NCI-H1092 treated with DMSO at 0.1 percent for 48 hours (cell line): ENCODE measurements at places on chromosomes 11 and 22.

DNA sequence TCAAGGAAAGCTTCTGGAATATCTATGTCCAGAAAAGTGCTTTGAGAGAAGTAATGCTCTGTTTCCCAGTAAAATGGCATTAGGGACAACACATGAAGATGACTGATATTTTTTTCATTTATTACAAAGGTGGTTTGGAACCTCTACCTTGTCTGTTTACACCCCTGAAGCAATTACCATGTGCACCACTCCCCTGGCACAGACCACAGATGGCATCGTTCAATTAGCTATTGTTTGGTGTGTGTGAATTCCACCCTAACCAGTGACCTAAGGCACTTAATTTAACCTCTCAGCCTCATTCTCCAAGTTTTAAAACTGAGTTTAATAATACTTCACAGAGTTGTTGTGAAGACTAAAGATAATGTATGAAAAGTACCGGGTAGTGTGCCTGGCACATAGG lies 127.6 kb upstream of the BMAL1 start:
- DNase-seq = no peak

DNA sequence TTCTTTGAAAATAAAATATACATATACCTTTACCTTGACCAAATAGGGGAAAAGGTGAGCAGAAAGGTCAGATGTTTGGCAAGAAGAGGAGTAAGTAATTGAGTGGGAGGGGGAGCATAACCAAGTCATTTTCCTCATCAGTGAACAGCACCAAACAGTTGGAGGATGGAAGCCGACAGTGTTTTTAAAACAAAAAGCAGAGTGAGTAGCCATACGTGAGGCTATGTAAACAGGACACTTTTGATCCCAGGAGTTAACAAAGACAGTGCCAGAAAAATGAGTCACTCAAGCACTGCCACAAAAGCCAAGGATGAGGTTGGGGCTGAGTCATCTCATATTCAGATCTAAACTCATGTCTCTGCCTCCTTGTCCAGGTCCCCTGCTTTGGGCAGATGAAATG lies 734.7 kb downstream of the KCNA4 start:
- no peak for DNase-seq

DNA sequence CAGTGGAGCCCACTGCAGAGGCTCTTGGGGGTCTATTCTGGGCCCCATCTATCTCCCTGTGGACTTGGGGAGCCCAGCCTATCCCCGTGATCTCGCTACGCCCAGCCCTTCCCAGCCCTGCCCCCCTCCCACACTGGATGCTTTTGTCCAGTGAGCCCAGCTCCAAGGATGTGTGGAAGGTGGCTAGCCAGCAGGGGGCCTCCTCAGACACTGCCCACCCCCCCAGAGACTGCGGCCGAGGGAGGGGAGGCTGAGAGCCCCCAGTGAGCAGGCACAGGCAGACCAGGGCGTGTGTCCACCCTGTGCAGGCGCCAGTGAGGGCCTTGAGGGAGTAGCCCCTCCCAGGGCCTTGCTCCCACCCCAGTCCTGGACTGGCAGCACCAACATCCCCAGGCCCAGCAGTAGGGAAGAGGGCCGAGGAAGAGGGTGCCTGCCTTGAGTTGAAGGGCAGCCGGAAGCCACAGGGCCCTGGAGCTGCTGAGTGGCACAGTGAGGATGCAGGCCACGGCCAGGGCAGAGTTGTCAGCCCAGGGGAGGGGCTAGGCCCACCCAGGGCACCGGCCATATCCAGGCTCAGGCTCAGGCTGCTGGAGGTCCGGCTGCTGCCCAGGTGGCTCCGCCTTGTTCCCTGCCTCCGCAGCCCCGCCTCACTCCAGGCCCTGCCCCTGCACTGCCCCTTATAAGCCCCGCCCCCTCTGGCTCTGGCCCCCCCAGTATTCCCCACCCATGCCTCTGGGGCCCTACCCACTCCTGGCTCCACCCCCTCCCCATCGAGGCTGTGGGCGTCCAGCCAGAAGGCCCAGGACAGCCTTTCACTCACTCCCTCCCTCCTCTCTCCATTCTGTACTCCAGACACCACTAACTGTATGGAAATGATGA lies 28.0 kb downstream of the MOB2 start:
- DNase-seq = no peak

DNA sequence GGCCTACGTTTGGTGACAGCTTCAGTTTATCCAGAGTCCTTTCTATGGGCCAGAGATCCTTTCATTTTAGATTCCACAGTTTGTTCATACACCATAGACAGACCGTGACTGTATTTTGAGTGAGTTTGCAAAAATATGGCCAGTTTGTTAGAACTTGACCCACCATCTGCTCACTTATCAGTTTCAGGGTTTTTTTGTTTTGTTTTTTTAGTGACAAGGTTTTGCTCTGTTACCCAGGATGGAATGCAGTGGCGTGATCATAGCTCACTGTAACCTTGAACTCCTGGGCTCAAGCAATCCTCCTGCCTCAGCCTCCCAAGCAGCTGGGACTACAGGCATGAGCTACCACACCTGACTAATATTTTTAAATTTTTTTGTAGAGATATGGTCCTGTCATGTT lies 9.1 kb upstream of the CKAP5 start:
- no peak for DNase-seq

DNA sequence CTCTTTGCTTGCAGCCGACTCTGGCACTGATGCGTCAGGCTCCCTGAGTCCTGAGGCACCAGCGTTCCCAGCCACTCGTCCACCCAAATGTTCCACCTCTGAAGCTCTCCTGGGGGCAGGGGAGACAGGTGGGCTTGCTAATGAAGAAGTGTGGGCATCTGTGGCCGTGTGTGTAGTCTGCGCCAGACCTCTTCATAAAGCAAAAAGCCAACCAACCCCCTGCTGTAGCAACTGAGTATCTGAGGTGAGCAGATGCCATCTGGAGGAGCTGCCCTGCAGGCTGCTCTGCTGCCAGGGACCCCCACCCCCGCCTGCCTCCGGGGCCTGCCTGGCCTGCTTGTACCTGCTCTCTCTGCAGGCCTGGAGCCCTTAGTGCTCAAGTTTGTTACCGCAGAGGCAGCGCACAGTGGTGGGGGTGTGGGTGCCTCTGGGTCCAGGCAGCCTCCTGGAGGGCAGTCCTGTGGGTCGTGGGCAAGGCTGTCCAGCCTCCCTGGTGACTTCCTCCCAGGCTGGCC lies 272.5 kb downstream of the TBC1D22A start:
- no peak for DNase-seq

DNA sequence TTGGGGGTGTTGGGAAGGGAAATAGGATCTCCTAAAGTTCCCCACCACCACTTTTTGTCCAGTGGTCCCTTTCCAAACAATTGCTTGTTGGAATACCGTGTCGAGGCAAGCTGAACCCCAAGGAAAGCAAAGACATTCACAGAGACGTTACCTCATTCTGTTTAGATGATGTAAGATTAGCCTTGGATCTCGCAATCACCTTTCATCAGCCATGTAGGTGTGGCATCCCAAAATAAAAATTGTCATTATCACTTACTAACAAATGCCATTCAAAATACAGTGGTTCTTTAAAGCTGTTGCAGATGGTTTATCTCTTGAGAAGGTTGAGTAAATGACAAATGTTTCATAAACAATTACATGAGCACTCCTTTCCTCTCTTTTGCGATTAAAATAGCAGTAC lies 86.5 kb upstream of the SLC25A18 start:
- DNase-seq = no peak

- no peak for DNase-seq
Observed at GRCh38 chr11:82373781-82374542, 359.7 kb downstream of the FAM181B start.

DNA sequence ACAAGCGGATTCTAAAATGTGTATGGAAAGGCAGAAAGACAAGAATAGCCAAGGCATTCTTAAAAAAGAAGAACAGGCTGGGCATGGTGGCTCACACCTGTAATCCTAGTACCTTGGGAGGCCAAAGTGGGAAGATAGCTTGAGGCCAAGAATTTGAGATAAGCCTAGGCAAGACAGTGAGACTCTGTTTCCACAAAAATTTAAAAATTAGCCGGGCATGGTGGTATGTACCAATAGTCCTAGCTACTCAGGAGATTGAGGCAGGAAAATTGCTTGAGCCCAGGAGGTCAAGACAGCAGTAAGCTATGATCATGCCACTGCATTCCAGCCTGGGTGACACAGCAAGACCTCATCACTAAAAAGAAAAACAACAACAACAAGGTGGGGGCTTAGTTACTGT lies 46.0 kb upstream of the PPP2R1B start:
- DNase-seq = no peak

DNA sequence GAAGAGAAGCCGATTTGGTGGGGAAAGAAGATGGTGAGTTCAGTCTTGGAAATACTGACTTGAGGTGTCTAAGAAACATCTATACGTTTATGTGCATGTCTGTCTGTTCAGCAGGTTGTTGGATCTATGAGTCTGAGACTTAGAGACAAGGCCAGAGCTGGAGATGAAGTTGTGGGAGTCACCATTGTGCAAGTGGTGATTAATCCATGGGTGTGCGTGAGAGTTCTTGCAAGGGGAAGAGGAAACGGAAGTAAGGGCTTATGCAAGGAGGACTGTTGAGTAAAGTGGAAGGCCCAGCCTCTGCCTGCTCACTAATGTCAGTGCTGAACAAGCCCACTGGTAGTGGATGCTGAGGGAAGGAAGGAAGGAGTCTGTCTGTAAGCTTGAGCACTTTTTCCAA lies 9.7 kb downstream of the TMEM45B start:
- no peak for DNase-seq

DNA sequence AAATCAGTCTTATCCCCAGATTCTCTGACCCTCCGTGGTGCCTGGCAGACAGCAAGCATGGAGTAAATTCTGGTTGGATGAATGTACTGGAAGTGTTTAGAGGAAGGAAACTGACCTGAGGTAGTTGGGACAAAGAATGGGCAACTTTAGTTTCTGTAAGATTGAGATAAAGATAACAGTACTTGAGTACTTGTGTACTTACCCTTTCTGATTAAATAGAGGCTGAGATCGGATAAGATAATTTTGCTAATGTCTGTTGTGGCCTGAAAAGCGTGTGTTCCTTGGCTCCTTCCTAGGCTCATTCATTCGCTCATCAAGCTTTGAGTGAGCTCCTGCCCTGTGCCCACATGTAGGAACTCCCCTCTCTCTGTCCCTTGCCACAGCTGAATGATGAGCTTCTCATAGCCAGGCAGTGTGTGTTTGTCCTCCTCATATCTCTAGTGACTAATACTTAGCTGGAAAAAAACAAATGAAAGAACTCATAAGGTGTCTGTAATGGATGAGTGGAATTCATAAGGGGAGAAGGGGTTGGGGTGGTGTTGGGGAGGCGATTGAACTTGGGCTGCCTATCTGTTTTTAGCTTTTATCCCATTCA lies 118.1 kb downstream of the DBX1 start:
- no peak for DNase-seq

GRCh38 chr11:70080763-70081162 lies 2.6 kb downstream of the ANO1 start:
- no peak for DNase-seq

DNA sequence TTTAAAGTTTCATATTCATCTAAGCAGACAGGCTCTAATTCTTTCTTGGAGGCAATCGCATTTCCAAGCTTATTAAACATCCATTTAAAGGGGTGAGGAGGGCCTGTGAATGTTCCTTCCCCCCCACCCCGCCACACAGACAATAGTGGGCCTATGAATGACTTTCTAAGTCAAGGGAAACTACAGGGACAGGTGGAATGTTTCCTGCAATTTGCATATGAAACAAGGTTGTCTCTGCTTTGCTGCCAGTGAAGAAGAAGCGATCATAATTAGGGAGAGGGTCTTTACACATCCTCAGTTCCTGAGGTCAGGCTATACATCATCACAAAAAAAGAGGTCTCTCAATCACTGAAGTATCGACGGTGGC lies 127.9 kb upstream of the OPCML start:
- no peak for DNase-seq

- DNase-seq = no peak
Observed at GRCh38 chr11:90803366-90803765, 580.5 kb upstream of the CHORDC1 start.

- DNase-seq = no peak
Observed at GRCh38 chr11:10925149-10925926, 67.5 kb upstream of the ZBED5 start.

DNA sequence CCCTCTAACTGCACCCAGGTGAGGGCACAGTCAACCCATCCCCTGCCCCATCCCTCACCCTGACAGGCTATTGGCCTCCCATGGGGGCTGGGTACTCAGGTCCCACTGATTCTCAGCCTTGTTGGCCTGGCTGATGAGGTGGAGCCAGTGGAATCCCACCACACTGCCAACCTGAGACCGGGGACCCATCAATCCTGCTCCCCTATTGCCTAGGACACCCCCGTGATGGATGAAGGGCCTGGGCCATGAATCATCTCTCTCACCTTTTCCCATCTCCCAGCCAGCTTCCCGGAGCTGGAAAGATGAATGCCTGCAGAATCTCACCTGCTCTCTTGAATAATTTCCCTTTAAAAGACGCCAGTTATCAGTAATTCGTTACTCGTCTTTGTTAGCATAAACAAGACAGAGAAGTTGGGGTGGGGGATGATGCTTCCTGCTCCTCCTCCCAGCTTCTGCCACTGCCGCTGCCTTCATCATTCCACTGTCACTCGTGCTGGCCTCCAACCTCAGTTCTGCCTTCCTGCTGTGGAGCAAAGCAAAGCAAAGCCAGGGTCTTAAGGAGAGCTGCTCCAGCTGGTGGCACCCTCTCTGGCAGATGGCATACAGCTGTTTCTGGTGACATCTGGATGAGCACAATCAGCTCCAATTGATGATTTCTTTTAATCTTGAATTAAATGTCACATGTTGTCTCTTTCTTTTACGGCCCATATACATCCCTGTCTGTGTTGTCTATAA lies 204.0 kb upstream of the NECTIN1 start:
- DNase-seq = no peak

DNA sequence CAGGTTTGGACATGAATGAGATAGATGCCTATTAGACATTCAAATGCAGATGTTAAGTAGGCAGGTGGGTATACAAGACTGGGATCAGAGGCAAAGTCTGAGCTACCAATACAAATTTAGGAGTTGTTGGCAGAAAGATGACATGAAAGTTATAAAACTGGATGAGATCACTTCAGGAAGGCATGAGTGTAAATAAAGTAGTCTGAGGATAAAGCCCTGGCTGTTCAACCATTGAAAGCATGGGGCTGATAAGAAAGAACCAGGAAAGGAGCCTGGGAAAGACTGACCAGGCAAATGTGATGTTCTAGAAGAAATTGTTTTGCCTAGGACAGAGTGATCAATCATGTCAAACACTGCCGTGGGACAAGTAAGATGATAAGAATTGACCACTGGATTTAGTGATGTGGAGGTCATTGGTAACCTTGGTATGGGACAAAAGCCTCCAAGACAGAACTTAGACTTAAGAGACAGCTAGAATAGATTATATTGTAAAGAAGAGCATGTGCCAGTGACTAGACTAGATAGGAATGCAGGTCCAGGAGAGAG lies 98.5 kb downstream of the EHF start:
- no peak for DNase-seq

- DNase-seq = no peak
Observed at GRCh38 chr11:130849215-130849568, 67.1 kb downstream of the SNX19 start.

- DNase-seq = no peak
Observed at GRCh38 chr11:120261931-120262330, 22.0 kb downstream of the POU2F3 start.

- DNase-seq = no peak
Observed at GRCh38 chr11:87437133-87437843, 399.6 kb downstream of the TMEM135 start.

- DNase-seq = no peak
Observed at GRCh38 chr11:86668929-86669328, 3.5 kb downstream of the ME3 start.

GRCh38 chr11:13745165-13745564 lies 76.7 kb downstream of the FAR1 start:
- no peak for DNase-seq
